ENCODE measurements at places on chromosomes 13 and 19. TPM values are rescaled to one million over a fixed set of nuclear protein-coding genes. Genes with fewer than 3 reads are reported as not detected.

Gene IRGC
- total RNA-seq: not detected

Gene TEX26
- 0.45 TPM for total RNA-seq

Gene GPR12
- total RNA-seq: not detected

Gene EEF2
- 2,131 TPM for total RNA-seq

Gene RDH13
- 8.2 TPM for total RNA-seq

Gene OR7C1
- total RNA-seq: not detected

Gene PEG3
- 13.2 TPM for total RNA-seq

Gene TTYH1
- total RNA-seq: not detected

- no peak for DNase-seq
These were observed 490.8 kb downstream of the RFC3 start for GRCh38 chr13:34308725-34309124.

DNA sequence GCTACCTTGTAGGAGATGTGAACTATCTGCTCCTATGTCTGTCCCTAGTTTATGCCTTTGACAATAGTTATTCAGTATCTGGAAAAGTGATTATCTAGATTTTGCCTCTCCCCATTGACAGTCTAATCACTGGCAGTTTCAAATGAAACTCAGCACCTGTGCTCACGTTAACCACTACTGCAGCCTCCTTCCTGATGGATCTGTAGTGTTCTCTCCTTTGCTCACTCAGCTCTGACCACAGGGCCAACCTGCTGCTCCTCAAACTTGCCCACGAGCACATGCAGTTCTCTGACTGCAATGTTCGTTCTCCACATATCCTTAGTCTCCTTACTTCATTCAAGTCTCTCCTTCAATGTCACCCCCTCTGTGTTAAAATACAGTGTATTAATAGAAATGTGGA lies 230.1 kb downstream of the NHLRC3 start:
- DNase-seq: no peak

- no peak for DNase-seq
These were observed 5.2 kb upstream of the ZNF628 start for GRCh38 chr19:55471266-55471665.

GRCh38 chr19:58519087-58519354 lies 589 bp downstream of the ZBTB45 start:
- no peak for DNase-seq

GRCh38 chr19:49847731-49848696 lies 2.9 kb upstream of the PTOV1 start:
- no peak for DNase-seq

- peak; percentile 95 for DNase-seq
These were observed 610 bp downstream of the RABAC1 start for GRCh38 chr19:41958367-41959055.

DNA sequence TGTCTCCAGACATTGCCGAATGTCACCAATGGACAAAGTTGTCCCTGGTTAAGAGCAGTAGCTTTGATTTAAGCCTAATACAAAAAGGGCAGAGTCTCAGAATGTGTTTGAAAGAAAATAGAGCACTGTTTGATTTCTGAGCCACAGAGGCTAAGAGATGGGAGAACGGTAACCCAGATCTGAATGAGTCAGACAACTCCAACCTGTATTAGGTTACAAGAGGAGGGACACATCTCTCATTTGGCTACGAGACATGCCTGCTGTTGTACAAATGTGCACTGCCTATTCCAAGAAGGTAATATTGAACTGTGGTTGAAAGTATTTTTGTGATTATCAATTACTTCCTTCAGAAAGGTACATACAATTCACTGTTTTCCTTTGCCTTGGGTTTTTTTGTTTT lies 4.9 kb upstream of the HSPH1 start:
- no peak for DNase-seq

GRCh38 chr13:74274916-74275315 lies 140.7 kb upstream of the KLF12 start:
- DNase-seq: no peak

DNA sequence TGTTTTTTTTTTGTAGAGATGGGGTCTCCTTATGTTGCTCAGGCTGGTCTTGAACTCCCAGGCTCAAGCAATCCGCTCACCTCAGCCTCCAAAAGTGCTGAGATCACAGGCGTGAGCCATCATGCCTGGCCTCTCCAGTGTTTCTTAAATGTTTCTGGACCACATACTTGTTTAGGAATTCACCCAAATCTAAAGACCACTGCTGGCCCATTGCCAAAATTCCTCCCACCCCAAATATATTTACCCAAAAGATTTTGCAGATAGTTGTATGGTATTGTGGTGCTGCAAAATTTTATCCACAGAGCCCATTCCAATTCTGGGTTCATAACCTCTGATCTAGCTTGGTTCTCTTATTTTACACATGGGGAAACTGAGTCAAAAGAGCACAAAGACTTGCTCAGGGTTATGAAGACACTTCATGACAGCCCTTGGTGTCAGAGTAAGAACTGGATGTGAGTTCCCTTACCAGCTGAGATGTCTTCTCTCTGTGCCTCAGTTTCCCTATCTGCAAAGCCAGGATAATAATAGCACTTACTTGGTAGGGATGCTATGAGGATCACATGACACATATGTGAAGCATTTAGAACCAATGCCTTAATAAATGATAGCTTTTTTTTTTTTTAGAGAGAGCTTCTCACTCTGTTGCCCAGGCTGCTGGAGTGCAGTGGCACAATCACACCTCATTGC lies 10.9 kb downstream of the NFILZ start:
- no peak for DNase-seq

DNA sequence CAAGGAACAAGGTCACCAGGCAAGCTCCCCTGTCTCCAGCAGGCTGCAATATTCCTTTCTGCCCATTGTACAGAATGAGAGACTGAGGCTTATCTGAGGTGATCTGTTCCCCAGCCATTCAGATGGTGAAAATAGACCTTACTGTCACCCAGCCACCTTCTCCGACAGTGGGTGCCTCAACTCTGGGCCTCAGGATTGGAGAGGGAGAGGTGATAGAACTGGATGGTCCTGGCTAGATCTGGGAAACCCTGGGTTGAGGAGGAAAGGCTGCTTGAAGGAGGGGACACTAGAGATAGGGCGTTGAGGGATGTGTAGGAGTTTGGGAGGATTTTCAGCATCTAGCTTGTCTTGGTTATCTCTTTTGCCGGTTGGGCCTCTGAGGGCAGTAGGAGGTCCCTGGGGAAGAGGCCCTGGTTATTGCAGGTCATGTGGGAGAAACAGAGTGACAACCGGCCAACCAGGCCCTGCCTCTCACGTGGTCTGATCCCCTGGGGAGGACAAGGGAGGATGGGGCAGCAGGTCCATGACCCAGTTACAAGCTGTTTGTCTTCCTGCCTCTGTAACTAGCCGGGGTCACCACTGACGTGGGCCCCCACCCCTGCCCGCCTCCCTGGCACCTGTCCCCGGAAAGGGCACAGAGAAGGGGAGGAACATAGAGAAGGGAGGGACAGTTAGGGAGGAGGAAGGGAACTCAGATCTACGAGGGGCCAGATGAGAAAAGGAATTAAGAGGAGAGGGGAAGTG lies 8.2 kb downstream of the NFIC start:
- DNase-seq: no peak

- no peak for DNase-seq
These were observed 15.7 kb downstream of the PNPLA6 start for GRCh38 chr19:7550987-7551761.

- DNase-seq: no peak
These were observed 548.2 kb downstream of the GPC5 start for GRCh38 chr13:91946498-91947070.

- no peak for DNase-seq
These were observed 1.1 kb downstream of the CNN1 start for GRCh38 chr19:11539495-11540365.

DNA sequence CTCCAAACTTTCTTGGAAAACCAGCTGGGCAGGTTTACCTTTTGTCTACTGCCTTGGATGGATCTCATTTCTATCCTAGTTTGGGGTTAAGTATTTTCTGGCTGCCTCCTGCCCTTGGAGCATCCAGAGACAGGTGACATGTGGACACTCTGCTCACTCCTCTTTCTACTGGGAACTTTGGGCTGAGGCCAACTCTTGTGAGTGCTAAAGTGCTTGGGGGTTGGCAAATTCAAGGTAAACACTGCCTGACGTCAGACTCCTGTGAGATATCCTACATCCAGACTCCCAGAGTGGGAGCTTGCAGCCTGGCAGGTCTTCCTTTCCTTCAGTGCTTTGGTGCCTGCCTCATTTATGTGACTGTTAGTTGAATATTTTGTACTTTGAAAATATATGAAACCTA lies 388.1 kb downstream of the KCNRG start:
- no peak for DNase-seq

- no peak for DNase-seq
These were observed 238.4 kb downstream of the IRS2 start for GRCh38 chr13:109547942-109548341.

DNA sequence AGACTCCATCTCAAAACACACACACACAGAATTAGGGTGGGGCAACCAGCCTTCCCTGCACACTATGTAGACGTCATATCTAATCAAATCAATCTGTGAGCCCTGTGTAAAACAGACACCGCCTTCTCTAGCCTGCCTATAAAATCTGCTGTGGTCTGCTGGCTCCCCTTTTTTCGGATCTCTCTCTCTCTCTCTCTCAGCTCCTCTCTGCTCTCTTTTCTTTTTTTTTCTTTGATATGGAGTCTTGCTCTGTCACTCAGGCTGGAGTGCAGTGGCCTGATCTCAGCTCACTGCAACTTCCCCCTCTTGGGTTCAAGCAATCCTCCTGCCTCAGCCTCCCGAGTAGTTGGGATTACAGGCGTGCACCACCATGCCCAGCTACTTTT lies 11.8 kb upstream of the CD70 start:
- no peak for DNase-seq

- no peak for DNase-seq
These were observed 465.1 kb upstream of the PCDH20 start for GRCh38 chr13:61880578-61881283.
